ENCODE measurements at places on chromosomes 4 and X. TPM values are rescaled to one million over a fixed set of nuclear protein-coding genes. Genes with fewer than 3 reads are reported as not detected.

Gene TCP11X2
- total RNA-seq: not detected

Gene VBP1
- 79.1 TPM for total RNA-seq

Gene CC2D2A
- total RNA-seq: 19.7 TPM

Gene VCX2
- not detected for total RNA-seq

Gene DCAF8L2
- total RNA-seq: not detected

Gene TMSB15A
- total RNA-seq: 2.4 TPM

Gene MAGEC2
- not detected for total RNA-seq
